ENCODE measurements at places on chromosomes 7 and 10.

GRCh38 chr7:37462138-37462537 is 13.5 kb upstream of the ELMO1 start:
- no peak for DNase-seq

GRCh38 chr7:107966711-107967110 is 36.2 kb downstream of the LAMB1 start:
- DNase-seq, result peak; percentile 11

DNA sequence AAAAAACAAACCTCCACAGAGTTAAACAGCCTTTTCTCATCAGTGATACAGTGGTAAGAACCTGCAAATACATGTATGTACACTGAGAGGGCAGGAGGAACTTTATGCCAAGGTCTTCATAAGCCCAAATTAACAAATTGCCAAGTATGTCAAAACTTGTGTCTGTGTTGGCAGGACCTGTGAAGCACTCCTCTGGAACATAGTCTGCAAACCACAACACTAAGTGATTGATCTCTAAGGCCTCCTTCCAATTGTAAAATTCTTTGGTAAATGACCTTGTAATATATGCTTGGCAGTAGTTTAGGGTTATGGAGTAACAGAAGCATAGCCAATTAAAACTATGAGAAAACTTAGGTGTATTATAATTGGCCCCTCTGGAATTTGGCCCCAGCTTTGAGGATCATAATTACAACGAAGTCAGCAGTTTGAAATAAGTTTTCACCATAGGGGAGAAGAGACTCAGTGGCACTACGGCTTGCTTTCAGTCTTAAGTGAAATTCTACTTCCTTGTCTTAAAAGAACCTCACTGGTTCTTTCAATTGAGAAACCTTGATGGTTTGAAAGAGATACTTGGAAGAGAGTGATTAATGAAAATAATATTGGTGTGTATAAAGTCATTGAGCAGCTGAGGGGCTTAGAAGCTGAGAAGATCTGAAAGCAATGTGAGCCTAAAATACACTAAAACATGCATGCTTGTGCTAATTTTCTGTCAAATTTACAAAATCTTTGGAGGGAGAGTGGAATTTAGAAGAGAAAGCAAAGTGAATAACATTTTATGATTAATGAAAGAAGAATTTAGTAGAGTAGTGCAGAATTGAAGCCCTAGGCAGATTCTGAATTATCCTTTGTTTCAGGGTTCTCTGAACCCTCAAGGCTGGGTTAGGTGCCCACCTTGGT is 57.6 kb downstream of the CNNM2 start:
- DNase-seq, result no peak

DNA sequence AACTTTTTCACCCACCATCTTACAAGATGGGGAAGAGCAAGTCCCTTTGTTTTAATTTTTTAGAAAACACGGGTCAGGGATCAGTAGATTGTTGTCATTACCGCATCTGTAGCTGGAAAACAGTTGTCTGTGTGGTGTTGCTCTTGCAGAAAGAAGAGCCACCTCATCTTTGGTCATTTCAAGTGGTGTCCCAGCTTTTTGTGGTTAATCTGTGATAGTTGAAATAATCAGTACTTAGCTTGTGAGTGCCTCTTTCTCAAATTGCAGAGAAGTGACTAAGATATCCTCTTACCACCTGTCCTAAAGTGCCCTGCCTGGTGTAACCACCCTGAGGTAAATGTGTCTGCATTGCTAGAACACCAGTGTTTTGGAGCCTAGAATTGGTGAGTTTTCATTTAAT is 5.5 kb downstream of the PRPF18 start:
- DNase-seq, result no peak

DNA sequence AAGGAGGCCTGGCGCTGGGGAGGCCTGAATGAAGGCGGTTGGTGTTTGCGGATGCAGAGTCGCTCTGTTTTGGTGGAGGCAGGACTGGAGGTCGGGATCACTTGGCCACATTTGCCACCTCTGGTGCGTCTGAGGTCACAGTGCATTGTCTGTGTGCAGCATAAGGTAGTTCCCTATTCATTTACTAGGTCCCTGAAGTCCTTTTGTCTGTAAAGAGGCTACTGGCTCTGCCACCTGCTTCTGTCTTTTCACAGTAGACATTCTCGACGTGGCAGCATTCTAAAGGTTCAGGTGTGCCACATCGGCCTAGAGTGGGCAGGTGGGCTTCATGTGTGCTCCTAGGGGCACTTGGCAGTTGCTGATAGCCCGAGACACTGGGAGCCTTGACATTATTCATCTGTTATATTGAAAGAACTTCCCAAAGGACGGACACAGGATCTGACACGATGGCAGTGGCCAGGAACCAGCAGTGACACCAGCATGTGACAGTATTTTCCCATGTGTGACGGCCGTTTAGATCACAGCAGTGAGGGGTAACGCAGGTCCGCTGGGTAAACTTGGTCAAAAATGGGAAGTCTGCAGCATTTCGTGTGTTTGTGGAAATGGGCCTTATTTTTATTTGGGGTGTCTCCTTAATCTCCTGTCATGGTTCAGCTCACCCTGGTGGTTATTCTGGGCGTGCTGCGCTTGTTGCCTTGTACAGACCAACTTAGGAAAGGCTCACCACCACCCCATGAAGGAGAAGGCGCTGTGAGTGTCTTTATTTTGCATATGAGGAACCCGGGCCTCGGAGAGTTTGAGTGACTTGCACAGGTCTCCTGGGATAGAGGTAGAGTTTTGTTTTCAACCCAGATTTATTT is 5.9 kb downstream of the MGMT start:
- DNase-seq, result no peak

- DNase-seq, result no peak
These were observed 351.1 kb downstream of the ACTR3B start for GRCh38 chr7:153110606-153111005.

DNA sequence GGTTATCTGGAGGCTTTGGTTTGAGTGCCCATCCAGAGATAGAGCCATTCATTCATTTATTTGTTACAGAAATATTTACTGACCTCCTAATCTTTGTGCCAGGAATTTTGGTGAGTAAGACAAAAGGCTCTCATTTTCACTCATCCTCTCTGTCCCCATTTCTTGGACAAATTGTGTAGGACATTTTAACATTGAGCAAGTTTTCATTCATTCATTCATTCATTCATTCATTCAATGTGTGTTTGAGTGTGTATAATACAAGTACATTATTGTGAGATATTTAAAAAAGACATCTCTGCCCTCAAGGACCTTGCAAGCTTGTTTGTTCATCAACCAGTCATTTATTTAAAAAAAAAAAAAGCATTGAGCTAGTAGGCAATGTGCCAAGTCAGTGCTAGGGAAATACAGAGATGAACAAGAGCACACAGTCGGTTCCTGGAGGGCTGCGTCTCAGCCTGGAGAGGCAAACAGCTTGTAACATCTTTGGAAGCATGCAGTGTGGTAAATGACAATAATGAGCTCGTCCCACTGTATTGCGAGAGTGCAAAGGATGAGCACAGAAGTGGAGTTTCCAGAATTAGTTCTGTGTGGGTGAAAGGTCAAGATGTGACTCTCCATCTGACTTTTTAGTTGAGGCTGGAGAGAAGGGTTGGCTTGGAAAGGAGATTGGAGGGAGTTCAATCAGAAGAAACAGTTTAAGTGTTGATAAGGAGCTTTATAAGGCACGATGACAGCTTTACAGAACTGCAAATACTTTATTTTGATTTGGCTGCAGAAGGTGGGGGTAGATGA is 50.5 kb upstream of the HBP1 start:
- DNase-seq, result no peak

GRCh38 chr10:80739963-80740715 is 202.4 kb downstream of the SH2D4B start:
- DNase-seq, result no peak

DNA sequence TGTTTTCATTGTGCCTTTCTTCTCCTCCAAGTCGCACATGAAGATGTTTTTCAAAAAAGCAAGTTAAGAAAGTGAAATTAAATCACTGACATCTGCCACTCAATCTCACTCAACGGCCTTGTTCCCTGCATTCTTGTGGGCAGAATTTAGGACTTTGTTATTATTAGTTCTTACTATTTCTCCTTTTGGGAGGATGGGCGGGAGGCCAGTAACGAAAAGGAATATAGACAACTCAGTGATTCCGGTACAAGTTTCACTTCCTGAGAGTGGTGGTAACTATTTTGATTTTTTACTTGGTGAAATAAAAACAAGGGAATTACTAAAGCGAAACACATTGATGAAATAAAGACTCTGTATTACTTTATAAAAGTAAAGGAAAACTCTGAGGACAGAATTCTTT is 231.9 kb upstream of the HABP2 start:
- no peak for DNase-seq

- no peak for DNase-seq
These were observed 60.3 kb upstream of the RAB11FIP2 start for GRCh38 chr10:118107040-118107439.

DNA sequence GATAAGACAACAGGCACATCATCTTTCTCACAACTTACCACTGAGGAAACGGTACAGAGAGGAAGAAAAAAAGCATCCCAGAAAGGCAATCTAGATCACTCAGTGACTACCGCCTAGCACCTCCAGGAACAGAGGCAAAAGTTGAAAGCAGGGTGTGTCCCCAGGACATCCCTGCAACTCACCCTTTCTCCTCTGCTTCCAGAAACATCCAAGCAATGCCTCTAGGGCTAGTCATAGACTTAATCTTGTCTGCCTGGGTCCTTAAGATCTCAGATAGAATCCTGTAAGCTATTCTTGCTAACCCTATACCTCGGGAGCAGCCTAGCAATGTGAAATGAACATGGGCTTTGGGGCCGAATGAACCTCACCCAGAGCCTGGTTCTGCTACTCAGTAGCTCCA is 18.8 kb upstream of the PDCD4 start:
- no peak for DNase-seq

- peak; percentile 31 for DNase-seq
These were observed 91.1 kb downstream of the OR13A1 start for GRCh38 chr10:45224219-45224841.

DNA sequence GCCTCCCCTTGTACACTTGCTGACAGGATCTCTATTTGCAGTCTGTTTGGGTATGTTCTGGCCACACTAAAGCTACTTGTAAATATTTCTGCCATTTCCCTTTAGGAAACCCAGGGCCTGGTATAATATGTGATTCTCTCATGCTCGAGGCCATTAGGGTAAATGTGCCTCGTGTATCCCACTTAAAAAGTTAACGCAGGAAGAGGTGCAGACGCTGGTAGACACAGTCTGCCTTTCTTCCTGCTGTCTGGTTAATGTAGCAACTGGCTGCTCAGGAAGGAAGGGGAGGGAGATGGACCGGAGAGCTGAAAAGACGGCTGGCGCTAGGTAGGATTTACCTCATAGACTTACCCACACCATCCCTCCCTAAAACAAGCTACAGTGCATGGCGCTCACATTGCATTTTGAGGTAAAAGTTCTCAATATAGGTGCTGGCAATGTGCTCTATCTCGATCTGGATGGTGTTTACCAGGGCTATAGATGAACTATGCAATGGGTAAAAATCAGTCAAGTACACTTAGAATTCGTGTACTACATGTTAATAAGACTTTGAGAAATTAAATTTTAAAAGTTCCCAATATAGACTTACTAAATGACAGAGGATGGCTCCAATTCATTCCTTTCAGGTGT is 125.9 kb downstream of the JAZF1 start:
- no peak for DNase-seq

DNA sequence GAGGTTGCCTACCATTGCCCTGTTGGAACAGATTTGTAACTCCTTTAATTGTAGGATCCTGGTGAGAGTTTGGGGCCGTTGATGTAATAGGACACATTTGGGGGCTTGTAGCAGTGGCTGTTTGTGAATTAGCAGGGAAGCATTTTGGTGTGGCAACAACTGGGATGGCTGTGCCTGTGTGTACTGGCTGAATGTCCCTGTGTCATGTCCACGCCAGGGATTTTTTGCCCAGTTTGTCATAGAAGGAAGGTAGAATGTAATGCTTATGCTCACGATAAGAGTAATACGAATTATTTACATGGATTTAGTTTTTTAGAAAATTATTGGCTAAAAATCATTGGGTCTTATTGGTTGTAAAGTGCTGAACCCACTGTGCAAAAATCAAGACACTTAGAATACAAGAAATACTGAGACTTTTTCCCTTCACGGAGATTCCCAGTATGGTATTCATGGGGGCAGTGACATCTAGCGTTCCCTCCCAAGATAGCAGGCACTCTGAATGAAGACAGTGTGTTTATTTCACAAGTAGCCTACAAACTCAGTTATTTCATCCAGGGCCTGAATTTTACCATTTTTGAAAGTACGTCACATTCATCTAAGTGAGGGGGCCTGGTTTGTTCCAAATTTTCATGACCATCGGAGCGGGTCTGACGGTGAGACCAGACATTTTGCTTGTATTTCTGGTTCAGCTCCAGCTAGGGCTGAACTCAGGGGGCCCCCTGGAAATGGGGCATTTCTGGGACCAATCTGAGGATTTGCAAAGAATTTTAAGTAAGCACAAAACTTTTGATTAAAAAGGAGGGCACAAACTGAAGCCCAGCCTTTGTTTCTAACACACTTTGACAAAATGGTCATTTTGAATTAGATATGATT is 74.7 kb downstream of the CACNB2 start:
- peak; percentile 59 for DNase-seq

GRCh38 chr10:101258179-101258885 is 29.1 kb upstream of the LBX1 start:
- peak; percentile 26 for DNase-seq

DNA sequence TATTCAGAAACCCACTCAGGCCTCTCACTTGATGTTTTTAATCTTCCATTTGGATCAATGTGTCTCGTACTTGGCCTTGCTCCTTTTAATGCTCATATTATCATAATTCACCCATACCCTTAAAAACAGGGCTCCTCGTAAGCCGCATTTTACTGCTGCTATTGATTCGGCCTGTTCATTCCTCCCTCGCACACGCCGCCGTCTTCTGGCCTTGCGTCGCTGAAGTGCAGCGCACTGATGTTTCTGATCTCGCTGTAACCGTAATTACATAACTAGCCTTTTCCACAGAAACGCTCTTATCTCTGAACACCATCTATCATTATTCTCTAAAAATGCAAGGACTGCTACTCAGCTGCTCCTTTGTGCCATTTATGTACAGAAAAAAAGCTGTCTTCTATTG is 544.5 kb upstream of the FOXK1 start:
- DNase-seq, result no peak

GRCh38 chr10:82497439-82497838 is 622.4 kb downstream of the NRG3 start:
- DNase-seq, result no peak

- no peak for DNase-seq
These were observed 69.1 kb downstream of the C10orf120 start for GRCh38 chr10:122630526-122630925.

Data from LoVo (cell line).